ENCODE measurements at places on chromosomes 2 and 18.

DNA sequence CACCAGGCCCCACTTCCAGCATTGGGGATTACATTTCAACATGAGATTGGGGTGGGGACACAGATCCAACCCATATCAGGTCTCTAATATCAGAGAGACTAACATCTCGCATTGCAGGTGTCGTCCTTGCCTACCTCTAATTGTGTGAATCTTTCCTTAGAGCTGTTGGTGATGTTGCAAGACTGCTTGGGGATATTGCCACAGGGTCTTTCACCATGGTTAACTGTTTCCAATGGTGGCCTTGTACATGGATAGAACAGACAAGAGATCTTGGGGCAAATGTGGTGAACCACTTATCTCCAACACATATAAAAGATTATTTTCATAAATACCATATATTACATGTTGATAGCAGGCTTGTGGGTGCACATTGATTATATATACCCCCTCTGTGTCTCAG lies 270.3 kb upstream of the LINC00305 start:
- ATAC-seq: no peak

GRCh38 chr2:165009466-165009865 lies 54.1 kb upstream of the SLC38A11 start:
- no peak for ATAC-seq

- peak; percentile 51 for ATAC-seq
These were observed 168.3 kb downstream of the NRP2 start for GRCh38 chr2:205850611-205851010.

DNA sequence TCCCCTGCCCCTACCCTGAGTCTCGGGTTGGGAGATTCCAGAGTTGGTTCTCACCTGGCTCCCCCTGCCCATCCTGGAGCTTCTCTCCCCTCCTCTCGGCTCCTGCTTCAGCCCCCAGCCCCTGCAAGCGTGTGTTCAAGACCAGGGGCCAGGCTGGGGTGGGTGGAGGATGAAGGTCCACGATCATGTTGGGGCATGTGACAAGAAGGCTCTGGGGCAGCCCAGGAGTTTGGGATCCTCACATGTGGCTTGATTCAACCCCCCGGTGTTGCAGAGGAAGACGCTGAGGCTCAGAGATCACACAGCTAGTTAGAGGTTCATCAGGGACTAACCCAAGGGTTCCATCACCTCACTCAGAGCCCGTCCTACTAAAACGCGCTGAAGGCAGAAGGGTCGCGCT lies 14.2 kb upstream of the TUBB6 start:
- no peak for ATAC-seq

GRCh38 chr2:4992226-4992625 lies 700.0 kb upstream of the SOX11 start:
- ATAC-seq: no peak

DNA sequence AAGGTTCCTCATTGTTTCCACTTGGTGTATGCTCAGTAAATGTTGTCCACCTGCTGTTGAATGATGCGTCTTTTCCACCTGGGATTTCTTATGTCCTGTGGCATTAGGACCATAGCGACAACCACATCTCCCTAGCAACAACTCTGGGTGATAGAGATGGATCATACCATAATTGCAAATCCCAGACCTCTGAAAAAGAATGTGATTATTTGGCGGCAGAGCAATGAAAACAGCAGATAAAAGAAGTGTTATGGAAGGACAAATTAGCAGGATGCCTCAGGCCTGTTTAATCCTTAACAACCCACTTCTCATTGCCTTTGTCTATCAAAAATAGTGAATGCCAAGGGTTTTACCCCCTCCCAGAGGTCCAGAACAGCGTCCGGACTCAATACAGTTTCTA lies 278.9 kb downstream of the TSN start:
- no peak for ATAC-seq

- ATAC-seq: no peak
These were observed 125.8 kb downstream of the PTGR3 start for GRCh38 chr18:75083131-75083530.

DNA sequence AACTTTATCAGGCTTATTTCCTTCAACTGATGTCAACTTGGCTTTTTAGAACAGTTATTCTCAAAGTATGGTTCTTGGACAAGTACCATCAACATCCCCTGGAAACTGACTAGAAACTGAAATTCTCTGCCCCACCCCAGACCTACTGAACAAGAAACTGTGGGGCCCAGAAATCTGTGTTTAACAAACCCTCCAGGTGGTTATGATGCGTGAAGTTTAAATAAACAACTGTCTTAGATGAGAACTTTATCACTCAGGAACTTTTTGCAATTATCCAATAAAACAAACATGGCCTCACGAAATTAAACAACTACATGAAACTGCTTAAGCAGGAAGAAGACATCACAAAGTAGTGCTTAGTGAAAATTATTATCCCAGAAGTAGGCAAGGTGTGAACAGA lies 4.4 kb downstream of the HIBCH start:
- no peak for ATAC-seq

GRCh38 chr18:28735731-28736130 lies 558.8 kb upstream of the CDH2 start:
- peak; percentile 90 for ATAC-seq

Measured in SK-N-SH treated with all-trans-retinoic acid at 6 μM for 48 hours (cell line).